ENCODE measurements at places on chromosomes 12 and 14. TPM values are rescaled to one million over a fixed set of nuclear protein-coding genes. Genes with fewer than 3 reads are reported as not detected.

- H3K27ac ChIP-seq, result no peak overlapping the region
- DNase-seq, result no peak
- H3K4me1 ChIP-seq, result peaks cover 7% of the 10 kb centered on the region
- H3K36me3 ChIP-seq, result no peaks in the 10 kb centered on the region
Observed at GRCh38 chr12:95634622-95635621, 83.6 kb upstream of the USP44 start.

GRCh38 chr14:88597038-88597437, 34.2 kb downstream of the ZC3H14 start:
- no peak overlapping the region for H3K4me3 ChIP-seq
- peaks cover 90% of the 10 kb centered on the region for H3K36me3 ChIP-seq
- H3K27ac ChIP-seq, result no peak overlapping the region
- H3K27me3 ChIP-seq, result no peaks in the 10 kb centered on the region
- no peak for DNase-seq

DNA sequence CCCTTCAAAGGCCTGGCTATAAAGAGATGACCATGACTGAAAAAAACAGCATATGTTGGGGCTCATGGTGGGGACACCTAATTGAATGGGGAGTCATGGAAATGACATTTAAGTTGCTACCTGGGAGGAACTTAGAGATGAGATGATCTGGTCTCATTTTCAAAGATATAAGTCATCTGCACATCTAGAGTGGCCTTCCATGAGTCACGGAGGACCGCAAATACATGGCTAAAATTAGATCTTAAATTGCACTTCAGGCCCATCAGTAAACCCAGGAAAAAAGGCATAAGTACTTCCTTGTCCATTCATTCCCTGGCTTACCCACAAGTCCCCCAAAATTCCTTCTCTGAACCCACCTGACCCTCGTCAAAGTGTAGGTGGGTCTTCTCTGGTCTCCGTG, 53.4 kb downstream of the SPTB start:
- H3K4me3 ChIP-seq, result no peak overlapping the region
- peaks cover 3% of the 10 kb centered on the region for H3K4me1 ChIP-seq
- H3K27me3 ChIP-seq, result peaks cover 3% of the 10 kb centered on the region
- no peaks in the 10 kb centered on the region for H3K36me3 ChIP-seq
- DNase-seq, result no peak

- peak; percentile 71 for DNase-seq
- H3K27ac ChIP-seq, result peak overlapping the region; percentile 55
- peak overlapping the region; percentile 8 for H3K4me3 ChIP-seq
- peaks cover 43% of the 10 kb centered on the region for H3K36me3 ChIP-seq
Observed at GRCh38 chr12:56565510-56566101, 44.0 kb downstream of the RBMS2 start.

DNA sequence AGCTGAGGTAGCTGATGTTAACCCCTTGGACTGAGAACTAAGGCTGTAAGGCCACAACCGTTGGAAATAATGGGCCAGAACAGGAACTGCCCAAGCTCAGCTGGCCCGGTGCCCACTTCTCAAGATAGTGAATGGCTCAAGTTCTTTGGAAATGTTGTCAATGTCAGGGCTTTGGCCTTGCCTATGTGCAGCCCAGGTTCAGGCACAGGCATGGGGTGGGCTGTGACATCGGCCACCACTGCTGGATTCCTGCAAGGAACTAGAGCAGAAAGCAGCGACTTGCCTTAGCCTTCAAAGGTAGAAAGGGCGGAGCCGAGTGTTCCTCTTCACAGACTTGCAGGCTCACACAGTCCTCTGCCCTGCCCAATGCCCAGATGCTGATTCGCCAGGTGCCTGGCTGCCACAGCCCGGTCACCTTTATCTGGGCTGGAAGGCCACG, 291.2 kb downstream of the ZFP36L1 start:
- H3K27me3 ChIP-seq, result no peaks in the 10 kb centered on the region
- no peak overlapping the region for H3K4me3 ChIP-seq
- H3K4me1 ChIP-seq, result peaks cover 13% of the 10 kb centered on the region
- H3K27ac ChIP-seq, result no peak overlapping the region
- no peaks in the 10 kb centered on the region for H3K36me3 ChIP-seq
- DNase-seq, result no peak

DNA sequence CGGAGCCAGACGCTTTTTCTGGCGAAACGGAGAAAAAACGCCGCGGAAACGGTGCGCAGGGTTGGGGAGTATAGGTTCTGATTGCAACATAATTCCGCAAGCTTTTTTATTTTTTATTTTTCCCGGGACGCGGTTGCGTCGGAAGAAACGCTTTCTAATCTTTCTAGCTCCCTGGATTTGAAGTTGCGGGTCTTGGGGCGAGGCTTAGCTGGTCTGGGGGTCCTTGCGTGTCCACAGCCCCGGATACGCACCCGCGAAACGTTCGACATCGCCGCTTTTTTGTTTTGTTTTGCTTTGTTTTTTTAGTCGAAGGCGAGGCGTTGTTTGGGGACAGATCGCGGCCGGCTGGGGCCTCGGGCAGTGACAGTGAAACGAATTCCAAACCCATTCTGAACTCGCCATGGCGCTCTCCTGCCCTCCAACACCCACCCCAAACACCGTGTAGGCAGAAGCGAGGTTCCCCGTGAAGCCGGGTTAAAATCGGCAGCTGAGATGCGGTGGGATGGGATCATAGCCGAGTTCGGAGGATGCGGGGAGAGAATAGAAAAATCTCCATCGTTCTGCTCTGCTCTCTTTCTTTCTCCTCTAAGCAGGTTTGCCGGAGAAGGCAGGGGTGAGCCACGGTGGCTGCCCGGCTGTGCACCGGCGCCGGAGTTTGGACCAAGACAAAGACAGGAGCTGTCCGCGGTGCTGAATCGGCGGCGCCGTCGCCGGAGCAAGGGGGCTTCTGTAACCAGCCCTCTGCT, 8.1 kb upstream of the LHX5 start:
- no peak overlapping the region for H3K27ac ChIP-seq
- H3K27me3 ChIP-seq, result peaks cover 94% of the 10 kb centered on the region
- peak; percentile 69 for DNase-seq
- H3K4me1 ChIP-seq, result no peaks in the 10 kb centered on the region
- no peaks in the 10 kb centered on the region for H3K36me3 ChIP-seq

DNA sequence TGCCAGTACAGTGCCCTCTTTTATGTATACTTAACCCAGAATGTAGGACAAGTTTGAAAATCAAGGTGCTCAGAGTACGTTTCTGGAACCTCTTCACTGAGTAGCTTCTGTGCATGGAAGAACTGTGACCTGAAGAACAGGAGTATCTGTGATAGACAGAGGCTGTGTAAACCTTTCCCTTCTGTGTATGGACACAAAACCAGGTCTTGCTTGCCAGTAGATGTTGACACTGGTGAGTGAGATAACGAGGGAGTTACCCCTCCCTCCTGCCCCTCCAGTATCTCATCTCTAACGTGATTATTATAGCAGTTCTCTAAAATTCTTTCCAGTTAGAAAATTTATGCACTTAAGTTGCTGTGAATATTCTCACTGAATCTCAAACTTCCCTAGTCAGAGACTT, 170.8 kb downstream of the RPL10L start:
- H3K27ac ChIP-seq, result no peak overlapping the region
- no peaks in the 10 kb centered on the region for H3K4me1 ChIP-seq
- H3K36me3 ChIP-seq, result no peaks in the 10 kb centered on the region
- DNase-seq, result no peak

SPX gene
- total RNA-seq, result 1.7 TPM

GARIN6 gene
- total RNA-seq, result not detected
